Immature natural killer cell (primary cell): ENCODE measurements at places on chromosomes 7 and 10. TPM values are rescaled to one million over a fixed set of nuclear protein-coding genes. Genes with fewer than 3 reads are reported as not detected.

DNA sequence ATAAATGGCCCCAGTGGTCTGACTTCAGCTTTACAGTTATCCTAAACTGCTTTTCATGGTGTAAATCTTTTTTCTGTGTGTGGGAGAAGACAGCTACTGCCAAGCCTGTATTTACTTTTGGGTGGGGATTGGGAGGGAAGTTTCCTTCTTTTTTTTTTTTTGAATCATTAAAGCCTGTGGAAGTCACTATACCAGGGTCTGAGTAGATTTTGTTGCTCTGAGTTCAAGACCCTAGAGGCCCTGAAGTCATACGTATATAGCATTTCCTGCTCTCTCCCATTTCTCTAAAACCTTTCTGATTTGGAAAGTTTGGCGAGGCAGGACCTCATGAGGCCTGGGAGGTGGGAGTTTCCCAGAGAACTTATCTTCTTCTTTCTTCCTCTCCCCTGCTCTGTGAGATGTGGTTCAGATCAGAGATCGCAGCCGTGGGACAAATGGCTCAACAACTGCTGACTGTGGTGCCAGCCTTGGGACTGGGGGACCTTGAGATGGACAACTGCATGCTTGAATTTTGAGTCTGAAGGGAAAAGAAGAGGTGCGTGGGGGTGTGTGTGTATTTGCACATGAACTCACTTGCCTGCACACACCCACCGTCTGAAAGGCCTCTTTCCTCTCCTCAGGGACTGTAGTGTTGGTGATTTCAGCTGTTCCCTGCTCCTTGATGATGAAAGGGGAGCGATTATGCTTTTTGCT lies 18.1 kb downstream of the LRMDA start:
- DNase-seq = no peak

- DNase-seq = no peak
Measured at GRCh38 chr7:131605280-131605878, 49.0 kb upstream of the PODXL start.

GRCh38 chr7:106639476-106640334 lies 21.3 kb downstream of the CCDC71L start:
- no peak for DNase-seq

- DNase-seq = no peak
Measured at GRCh38 chr7:140639366-140640053, 1.1 kb downstream of the DENND2A start.

DNA sequence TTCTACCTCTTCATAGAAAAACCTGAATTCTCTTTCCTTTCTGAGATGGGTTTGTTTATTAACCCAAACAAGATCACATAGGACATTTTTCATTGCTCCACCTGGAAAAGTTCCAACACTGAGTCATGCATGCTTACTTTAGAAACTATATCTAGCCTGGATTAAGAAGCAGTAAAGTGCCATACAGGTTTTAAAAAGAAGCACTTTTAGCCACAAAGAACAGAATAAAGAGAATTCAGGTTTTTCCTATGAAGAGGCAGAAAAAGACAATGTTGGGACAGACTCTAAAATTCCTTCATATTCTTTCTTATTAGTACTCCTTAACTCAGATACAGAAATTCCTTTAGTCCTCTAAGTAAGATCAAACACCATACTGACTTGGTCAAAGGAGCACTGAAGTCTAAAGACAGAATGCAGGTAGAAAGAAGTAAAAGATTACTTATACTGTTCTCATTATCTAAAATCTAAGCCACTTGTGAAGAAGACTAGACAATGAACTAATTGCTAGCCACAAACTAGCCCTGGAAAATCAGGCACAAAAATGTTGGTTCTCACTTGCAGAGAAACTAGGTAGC lies 241.3 kb downstream of the ANK3 start:
- no peak for DNase-seq

DNA sequence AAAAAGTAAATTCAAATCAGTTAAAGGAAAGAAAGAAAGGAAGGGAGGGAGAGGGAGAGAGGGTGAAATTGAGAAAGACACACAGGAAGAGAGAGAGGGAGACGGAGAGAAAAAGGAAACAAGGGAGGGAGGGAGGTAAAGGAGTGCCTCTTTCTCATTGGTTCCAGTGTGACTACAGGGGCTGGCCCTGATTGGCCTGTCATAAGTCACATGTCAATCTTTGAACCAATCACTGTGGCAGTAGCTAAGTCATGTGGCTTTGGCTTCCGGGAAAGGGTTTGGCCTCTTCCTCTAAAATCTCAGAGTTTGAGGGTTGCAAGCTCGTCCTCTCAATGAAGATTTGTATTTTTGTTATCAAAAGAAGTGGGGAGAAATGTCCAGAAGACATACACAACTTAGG lies 150.2 kb downstream of the RAB11FIP2 start:
- DNase-seq = no peak

- DNase-seq = no peak
Measured at GRCh38 chr10:97508342-97508741, 9.6 kb downstream of the UBTD1 start.

DNA sequence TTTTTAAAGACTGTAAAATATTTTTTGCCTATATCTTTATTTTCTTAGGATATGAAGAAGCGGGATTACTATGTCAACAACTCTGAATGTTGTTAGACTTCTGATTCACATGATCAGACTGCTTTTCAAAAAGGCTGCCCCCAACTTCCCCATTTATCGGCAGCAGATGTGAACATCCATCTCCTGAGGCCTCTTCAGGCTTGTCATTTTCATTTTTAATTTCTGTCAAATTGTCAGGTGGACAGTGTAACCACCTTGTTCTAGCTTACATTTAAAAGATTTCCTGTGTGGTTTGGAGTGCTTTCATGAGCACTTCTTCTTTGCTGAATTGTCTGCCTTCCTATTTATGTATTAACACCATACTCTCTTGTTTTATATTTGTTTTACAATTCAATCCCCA lies 78.8 kb upstream of the GSDME start:
- DNase-seq = no peak

- DNase-seq = no peak
Measured at GRCh38 chr10:74822521-74823089, 3.8 kb upstream of the KAT6B start.

DNA sequence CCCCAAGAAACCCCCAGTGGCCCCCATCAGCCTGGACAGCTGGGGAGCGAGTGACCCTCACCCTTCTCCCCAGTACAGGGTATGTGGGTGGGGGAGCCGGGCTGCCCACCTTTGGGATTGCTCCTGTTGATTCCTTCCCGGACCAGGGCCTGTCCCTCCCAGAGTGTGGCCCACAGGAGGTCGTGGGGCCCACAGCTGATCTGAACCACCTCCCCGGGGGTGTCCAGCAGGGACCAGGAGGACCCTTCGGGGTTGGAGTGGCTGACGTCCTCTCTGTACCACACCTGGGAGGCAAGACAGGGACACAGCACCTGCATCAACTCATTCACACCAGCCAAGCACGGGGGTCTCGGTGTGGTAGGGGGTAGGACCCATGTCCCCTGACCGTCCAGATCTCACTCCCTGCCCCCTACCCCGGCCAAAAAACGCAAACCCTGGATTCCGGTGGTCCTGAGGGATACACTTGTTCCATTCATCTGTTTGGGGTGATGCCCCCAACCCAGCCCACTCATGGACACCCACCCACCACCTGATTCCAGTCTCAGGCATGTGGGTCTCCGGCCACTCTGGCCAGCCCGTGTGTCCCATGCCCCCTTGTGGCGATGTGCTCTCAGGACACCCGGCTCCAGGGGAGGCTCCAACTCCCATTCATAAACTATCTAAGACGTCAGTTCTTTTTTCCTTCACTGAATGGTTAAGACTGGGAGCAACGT lies 10.9 kb downstream of the TECPR1 start:
- DNase-seq = no peak

GRCh38 chr7:110780712-110781111 lies 310.2 kb upstream of the LRRN3 start:
- DNase-seq = no peak

DNA sequence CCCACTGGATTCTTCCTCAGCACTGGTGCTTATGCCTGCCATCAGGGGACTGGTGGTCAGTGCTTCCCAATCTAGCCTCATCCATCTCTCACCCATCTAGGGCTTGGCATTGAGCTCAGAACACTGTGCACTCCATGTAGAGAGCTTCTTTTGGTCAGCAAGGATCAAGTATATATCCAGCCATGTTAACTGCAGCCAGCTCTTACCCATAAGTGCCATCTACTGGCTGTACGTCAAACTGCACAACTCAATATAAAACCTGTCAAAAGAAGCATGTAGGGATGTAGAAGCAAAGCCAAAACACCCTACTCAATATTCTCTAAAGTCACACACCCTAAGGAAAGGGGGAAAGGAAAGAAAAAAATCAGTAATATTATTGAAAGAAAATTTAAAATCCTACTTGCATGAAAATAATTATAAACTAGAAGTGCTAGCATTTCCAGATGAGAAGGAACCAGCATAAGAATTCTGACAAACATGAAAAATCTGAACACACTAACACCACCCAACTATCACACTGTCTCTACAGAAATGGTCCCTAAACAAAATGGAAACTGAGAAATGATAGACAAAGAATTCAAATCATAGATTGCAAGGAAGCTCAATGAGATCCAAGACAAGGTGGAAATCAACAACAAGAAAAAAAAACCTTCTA lies 531.1 kb upstream of the STEAP1 start:
- peak; percentile 41 for DNase-seq

DNA sequence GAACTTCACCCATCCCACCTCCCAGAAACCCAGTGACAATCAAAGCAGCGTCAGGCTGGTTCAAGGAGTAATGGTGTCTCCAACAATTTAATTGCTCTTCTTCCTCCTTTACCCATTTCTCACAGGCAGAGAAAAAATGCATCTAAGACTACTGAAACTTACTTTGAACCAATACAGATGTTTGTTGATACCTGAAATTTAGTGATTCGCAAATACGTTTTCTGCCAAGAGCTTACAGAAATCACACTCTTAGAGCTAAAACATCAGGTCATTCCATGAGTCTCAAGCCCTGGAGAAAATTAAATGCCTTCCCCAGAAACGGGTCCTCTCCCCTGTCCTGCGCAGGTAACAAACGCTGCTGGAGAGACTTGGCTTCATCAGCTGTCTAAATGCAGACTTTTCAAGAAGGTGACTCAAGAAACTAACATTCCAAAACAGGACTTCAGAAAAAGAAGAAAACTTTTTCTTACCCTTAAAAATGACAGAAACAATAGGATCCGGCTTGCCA lies 443 bp downstream of the MYOF start:
- no peak for DNase-seq

GRCh38 chr10:129846991-129847391 lies 117.1 kb downstream of the EBF3 start:
- DNase-seq = no peak

- peak; percentile 12 for DNase-seq
Measured at GRCh38 chr10:101778781-101779543, 3.0 kb upstream of the FGF8 start.

- DNase-seq = no peak
Measured at GRCh38 chr7:57638666-57639065, 188.7 kb downstream of the ZNF716 start.

GRCh38 chr10:6493521-6494441 lies 86.3 kb downstream of the PRKCQ start:
- peak; percentile 62 for DNase-seq

DNA sequence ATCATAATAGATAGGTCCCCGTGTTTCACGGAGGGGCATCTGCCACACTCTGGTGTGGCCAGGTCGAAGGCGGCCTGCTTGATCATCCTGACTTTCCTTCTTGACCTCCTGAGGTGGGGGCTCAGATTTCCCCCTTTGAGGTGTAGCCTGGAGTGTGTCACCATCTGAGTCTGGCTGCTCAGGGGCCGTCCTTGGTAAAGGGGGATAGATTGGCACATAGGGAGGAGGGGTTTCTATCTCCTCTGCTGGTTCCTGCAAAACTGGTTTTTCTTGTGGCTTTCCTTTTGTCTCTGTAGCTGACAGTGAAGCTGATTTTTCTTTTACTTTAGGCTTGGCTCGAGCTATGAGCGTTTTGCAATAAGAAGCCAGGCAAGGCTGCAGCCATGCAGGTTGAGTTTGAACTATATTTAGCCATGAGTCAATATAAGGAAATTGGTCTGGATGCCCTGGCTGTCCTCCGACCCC lies 7.1 kb upstream of the ZNF117 start:
- no peak for DNase-seq

DNA sequence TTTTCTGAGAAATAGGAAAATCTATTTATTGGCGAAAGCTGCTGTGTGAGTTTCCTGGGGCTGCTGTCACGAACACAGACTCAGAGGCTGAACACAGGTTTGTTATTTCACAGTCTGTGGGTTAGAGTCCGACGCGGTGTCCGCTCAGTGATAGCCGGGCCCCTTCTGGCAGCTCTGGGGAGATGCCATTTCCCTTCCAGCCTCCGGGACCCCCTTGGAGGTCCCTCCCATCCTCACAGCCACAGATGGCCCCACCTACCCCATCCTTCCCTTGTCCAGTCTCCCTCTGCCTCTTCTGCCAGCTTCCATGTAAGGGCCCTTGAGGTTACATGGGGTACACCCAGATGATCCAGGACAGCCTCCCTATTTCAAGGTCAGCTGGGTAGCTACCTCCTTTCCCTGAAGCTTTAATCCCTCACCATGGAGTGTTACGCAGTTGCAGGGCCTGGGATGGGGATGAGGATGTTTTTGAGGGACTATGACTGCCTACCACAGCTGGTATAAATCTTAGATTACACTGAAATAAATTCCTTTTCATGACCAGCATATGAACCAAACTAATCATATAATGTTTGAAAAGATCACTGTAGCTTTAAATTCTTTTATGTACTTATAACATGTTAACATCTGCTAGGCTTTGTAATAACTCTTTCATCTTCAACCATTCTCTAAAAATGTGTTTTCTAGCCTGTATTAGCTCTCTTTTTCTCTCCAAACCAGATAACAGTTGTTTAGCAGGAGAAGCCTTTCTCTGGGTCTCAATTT lies 98.5 kb downstream of the WDR37 start:
- DNase-seq = no peak

- DNase-seq = no peak
Measured at GRCh38 chr10:47056247-47056510, 145.0 kb downstream of the PTPN20 start.

GRCh38 chr10:101110856-101111523 lies 20.1 kb upstream of the TLX1 start:
- DNase-seq = no peak

DNA sequence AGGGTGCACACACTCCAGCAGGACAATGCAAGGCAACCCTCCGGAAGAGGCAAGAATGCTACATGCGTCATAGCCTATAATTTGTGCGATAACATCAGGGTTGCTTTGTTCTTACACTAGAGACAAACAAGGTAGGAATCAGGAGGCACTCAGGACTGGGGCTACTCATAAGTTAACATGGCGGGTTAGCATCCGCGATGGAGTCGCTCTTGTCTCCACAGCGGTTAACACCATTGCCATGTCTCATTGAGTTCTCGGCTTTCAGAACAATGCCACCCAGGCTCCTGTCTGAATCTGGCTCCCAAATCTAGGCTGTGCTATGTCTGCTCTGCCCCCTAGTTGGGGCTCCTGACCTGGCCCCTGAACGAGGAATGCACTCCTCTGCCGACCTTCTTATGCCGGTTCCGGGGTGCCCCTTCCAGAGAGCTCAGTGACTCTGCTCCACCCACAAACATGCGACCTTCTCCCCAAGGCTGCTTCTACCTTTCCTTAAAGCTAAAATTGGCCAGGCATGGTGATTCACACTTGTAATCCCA lies 24.9 kb upstream of the SLF2 start:
- DNase-seq = no peak

GRCh38 chr7:5217851-5218331 lies 27.9 kb downstream of the WIPI2 start:
- no peak for DNase-seq

Gene MOSPD3
- polyA plus RNA-seq = 29.3 TPM

Gene CDNF
- 1.3 TPM for polyA plus RNA-seq

Gene C7orf57
- not detected for polyA plus RNA-seq

Gene CUBN
- 1.2 TPM for polyA plus RNA-seq

Gene PHKG1
- polyA plus RNA-seq = not detected

Gene RTKN2
- polyA plus RNA-seq = not detected

Gene ACTL6B
- polyA plus RNA-seq = not detected

Gene ATP5F1C
- polyA plus RNA-seq = 441 TPM

Gene PIP
- not detected for polyA plus RNA-seq

Gene GLRX3
- polyA plus RNA-seq = 83.7 TPM

Gene GALNT11
- 59.2 TPM for polyA plus RNA-seq

Gene TMEM270
- polyA plus RNA-seq = not detected
